GM12864 (cell line): ENCODE measurements at places on chromosomes 2 and 18.

GRCh38 chr18:45829855-45830254 lies 4.4 kb downstream of the SIGLEC15 start:
- no peak for DNase-seq

DNA sequence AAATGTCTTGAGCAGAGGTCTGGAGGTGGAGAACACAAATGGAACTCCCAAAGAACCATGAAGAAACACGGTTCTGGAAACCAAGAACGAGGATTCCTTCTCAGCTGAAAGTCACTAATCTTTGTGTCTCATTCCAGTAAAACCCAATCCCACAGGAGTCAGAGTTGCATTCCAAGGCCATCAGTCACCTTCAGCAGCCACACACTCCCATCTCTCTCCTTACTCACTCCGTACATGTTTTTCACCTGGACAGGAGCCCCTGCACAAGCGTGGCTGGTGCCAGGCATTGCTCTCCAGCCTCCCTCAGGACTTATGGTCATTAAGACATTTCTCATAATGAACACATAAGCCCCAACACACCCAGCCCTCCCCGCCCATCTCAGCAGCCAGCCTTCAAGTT lies 175.4 kb upstream of the SIX2 start:
- no peak for DNase-seq

DNA sequence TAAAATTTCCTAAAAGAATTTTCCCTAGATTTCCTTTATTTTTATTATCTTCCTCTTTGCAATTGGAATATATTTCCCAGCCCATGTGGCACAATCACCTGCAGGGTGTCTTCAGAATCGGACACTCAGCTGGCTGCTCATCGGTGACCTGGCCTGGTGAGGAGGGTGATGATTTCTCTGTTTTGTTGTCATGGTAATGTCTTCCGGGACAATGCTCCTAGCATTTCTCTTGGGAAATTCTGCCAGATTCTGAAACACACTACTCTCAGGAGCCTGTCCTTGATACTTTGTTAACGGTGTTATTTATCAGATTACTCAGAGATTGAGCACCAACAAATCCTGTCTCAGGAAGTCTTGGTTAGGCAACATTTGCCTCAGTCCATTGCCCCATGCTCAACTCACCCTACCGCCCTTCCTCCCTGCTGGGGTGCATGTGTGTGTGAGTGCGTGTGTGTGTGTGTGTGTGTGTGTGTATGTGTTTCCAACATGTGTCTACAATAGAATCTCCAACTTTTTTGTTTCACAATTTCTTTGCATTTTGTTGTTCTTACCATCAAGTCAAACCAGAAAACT lies 70.3 kb downstream of the MYT1L start:
- DNase-seq = no peak

DNA sequence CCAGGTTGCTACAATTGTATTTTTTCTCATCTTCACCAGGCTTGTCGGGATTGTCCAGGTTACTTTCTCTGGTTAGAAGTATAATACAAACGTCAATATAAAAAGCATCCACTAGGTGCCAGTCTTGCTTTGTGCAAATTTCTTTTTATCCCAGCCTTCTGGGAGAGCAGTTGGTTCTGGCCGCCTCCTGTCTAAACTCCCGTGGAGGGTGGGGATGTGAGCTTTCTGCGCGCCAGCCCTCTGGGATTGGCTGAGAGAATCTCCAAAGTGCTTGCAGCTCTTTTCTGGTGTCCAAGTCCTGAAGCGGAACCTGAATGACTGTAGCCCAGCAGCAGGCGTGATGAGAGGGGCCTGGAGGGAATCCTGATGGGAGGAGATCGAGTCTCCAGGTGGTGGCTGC lies 22.4 kb upstream of the TOGARAM2 start:
- DNase-seq = no peak

DNA sequence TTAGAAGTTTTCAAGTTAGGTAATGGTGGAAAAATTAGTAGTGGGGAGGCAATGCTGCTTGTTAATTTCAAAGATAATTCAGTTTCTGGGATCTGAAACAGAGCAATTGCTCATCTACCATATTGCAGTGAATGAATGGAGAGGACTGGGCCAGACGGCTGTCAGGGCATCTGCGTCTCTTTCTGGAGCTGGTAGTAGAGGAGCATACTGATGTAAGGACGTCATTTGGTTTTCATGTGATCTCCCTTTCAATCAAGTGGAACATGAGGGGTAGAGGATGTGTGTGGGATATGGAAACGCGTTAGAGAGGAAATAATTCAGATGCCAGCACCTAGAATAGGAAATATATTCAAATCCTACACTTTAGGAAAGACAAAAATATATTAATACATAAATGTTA lies 490.3 kb downstream of the ADCYAP1 start:
- no peak for DNase-seq

DNA sequence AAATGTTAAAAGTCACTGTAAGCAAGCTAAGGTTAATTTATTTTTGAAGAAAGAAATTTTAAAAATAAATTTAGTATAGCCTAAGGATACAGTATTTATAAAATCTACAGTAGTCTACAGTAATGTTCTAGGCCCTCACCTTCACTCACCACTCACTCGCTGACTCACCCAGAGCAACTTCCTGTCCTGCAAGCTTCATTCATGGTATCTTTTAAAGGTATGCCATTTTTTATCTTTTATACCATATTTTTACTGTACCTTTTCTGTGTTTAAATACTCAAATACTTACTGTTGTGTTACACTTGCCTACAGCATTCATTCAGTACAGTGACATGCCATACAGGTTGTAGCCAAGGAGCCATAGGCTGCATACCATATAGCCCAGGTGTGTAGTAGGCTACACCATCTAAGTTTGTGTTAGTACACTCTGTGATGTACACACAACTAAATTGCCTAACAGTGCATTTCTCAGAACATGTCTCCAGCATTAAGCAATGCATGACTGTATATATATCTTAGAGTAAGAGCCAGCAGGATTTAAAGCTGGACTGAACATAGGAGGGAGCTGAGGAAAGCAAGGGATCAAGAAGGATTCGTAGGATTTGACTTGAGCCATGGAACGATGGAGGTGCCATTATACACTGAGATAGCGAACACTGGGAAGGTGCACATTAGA lies 83.1 kb upstream of the KLF7 start:
- no peak for DNase-seq

- DNase-seq = no peak
Measured at GRCh38 chr18:7812431-7813063, 245.4 kb downstream of the PTPRM start.

- DNase-seq = peak; percentile 37
Measured at GRCh38 chr2:12005886-12006681, 259.7 kb downstream of the LPIN1 start.

- DNase-seq = no peak
Measured at GRCh38 chr2:210899131-210899530, 342.7 kb downstream of the CPS1 start.

DNA sequence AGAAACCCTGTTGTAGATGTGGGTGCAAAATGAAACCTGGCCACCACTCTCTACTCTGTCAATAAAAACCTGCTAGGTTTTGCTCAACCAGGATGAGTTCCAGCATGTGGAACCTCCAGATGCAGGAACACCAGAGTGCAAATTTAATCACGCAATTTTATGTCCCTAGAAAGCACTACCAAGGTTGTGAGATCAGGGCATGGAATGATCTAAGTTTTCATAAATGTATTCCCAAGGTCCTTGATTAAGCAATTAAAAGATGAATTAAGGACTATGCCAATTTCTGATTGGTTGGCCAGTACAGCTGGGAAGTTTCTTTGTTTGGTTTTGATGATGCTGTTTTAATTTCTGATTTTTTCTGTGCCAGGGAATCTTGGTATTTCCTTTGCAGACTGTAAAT lies 179.2 kb downstream of the KCNS3 start:
- DNase-seq = no peak

DNA sequence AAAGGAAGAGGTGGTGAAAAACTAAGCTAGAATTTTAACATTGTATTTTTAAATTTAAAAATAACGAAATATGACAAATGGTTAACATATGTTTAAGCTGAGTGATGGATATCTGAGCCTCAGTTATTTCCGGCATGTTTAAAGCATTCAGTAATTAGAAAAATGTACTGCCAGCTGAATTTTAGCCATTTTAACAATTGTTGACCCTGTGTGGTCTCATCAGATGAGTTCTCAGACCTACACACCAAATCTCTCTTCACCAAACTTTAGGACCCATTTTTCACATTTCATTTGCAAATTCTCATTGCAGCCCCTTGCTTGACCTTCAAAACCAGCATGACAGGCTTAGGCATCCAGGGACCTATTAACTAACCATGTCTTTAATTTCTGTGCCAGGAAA lies 91.5 kb upstream of the RGPD4 start:
- DNase-seq = no peak

GRCh38 chr2:231713730-231714638 lies 5.7 kb downstream of the PTMA start:
- peak; percentile 70 for DNase-seq

DNA sequence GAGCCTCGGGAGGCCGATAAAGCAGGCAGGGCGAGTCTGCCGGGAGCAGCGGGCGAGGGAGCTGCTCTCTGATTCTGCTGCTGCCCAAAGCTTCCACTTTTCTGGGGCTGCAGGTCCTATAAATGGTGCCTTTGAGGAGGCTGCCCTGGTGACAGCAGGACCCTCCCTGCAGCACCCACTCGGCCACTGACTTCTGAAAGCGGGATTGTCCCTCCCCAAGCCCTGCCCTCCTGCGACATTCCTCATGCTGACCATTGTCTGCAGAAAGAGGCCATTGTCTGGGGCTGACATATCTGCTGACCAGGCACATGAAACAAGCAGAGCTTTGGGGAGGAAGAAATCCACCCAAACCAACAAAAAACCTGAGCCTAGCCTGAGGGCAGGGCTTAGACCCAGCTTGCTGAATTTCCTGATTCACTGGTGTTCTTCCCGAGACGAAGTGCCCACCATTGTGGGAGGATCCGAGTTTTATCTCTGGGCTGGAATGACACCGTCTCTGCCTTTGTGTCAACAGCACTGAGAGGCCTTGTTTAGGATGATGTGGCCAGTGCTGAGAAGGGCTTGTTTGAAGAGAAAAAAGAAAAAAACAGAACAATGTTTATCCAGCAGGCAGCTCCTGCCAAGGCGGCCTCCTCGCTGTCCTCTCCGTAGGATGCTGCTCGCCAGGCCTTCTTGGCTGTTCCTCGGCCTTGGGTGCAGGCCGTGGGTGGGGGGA lies 129.7 kb downstream of the MYCN start:
- DNase-seq = no peak

- DNase-seq = no peak
Measured at GRCh38 chr2:180604077-180604476, 376.3 kb upstream of the UBE2E3 start.

GRCh38 chr18:7871560-7872456 lies 304.7 kb downstream of the PTPRM start:
- no peak for DNase-seq

DNA sequence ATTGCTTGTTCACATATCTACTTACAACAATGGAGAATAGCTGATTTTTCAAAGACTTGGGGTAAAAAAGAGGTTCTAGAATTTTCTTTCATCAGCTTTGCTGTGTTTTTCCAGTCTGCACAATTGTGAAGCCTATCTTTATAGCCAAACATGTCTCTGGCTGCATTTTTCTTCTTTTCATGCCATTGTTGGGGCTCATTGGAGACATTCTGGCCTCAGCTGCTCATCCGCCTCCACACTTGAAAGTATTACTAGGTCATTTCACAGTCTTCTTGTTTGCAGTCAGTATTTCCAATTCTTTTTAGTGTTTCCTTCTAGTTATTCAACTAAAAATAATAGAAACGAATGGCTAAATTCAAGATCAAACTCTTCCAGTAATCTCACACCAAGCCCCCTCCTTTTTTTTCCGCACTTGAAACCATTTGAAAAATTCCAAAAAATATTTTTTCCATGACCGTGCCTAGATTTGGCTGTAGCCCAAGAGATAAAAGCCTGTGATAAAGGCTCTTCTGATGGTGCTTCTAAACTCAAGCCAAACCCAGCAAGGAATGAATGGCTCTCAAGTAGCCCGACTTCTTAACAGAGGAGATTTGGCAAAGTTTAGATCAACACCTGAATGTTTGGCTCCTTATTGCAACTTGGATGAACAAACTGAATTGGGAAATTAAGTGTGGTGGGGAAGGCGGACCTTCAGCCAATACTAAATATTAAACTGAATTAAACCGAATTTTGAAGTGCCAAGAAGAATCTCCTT lies 103.4 kb downstream of the NRP2 start:
- no peak for DNase-seq

- no peak for DNase-seq
Measured at GRCh38 chr2:9757501-9758264, 85.6 kb upstream of the TAF1B start.

- no peak for DNase-seq
Measured at GRCh38 chr2:41194230-41194629, 742.3 kb upstream of the SLC8A1 start.

GRCh38 chr18:41917181-41917580 lies 37.9 kb upstream of the PIK3C3 start:
- no peak for DNase-seq

DNA sequence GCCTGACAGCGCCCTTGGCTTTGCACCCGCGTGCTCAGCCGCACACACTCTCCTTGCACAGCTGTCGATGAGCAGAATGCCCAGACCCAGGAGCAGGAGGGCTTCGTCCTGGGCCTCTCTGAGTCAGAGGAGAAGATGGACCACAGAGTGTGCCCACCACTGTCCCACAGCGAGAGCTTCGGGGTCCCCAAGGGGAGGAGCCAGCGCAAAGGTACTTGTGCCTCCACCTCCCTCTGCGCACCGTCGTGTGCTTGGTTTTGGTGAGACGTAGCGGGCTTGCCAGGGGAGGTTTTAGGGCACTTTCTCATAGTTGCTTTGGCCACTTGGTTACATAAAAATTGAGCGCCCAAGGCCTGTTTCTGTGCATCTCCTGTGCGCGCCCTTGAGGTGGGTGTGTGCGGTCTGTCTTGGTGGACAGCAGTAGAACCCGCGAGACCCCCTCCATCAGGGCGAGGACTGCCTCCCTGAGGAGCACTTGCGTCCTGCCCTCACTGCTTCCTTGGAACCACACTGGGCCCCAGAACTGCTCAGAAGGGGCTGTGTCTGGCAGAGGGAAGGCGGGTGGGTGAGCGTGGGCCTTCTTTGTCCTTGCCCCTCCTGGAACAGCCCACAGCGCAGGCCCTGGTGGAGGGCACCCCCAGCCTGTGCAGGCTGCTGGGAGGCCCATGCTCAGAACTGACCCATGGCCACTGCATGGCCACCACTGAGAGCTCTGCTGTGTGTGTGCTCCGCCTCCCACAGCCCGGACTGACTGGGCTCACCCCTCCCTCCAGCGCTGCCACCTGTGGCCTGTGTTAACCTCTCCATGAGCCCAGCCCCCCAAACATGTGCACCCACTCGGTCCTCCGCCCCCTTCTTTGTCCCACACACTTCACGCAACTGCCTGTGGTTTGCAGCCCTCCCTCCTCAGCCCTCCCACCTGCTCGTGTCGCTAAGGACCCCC lies 95.9 kb downstream of the DGKD start:
- no peak for DNase-seq

- no peak for DNase-seq
Measured at GRCh38 chr2:86625096-86625495, 1.4 kb upstream of the RNF103 start.

- DNase-seq = no peak
Measured at GRCh38 chr2:216370961-216371712, 1.1 kb downstream of the MARCHF4 start.
